ENCODE measurements at places on chromosomes 4 and X.

DNA sequence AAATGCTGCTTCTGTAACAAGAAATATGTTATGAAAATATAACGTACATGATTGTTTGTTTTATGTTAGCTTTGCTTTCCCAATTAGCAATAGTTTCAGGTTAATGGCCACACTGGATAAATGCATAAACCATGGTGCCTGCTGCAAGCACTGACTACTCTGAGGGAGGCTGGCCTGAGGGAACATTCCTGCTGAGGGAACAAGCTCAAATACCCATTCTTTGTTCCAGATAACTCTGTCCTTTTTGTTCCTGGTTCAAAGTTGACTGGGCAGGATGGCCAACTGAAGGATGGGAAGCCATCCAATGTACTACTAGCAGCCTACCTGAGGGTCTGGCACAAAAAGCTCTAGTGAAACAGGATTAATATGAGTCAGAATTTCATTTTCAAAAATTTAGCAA lies 37.5 kb downstream of the NUP62CL start:
- H3K36me3 ChIP-seq = no peaks in the 10 kb centered on the region
- DNase-seq = no peak
- no peak overlapping the region for H3K4me3 ChIP-seq
- H3K4me1 ChIP-seq = no peaks in the 10 kb centered on the region
- no peak overlapping the region for H3K27ac ChIP-seq

GRCh38 chrX:145003443-145003842 lies 243.9 kb upstream of the SPANXN1 start:
- H3K4me3 ChIP-seq = no peak overlapping the region
- H3K4me1 ChIP-seq = no peaks in the 10 kb centered on the region
- no peak for DNase-seq
- H3K36me3 ChIP-seq = no peaks in the 10 kb centered on the region
- H3K27me3 ChIP-seq = no peaks in the 10 kb centered on the region

DNA sequence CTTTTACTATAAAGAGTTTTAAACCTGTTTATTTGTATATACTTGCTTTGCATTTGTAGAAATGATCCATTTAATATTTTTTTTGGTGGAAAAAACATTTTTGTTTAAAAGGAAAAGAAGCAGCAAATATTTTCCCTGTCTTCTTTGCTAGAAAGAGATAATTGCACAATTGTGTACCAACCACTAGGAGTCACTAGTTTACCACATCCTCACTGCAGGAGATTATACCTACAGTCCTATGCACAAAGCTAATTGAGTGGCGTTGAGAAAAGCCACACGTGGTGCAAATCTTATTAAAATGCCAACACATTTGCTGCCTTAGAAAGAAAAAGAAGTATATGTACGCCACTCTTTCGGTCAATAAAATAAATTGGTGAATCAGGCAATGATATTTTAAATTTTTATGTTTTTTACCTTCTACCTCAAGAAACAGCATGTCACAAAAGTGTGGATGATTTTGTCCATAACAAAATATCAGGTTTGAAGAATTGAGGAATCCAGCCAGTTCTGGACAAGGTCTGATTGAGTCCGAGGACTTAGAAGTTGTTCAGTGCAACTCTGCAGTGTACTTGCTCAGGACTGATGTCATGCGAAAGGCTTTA lies 102.9 kb downstream of the GRXCR1 start:
- DNase-seq = no peak
- no peaks in the 10 kb centered on the region for H3K36me3 ChIP-seq
- no peaks in the 10 kb centered on the region for H3K27me3 ChIP-seq
- H3K4me1 ChIP-seq = no peaks in the 10 kb centered on the region
- no peak overlapping the region for H3K27ac ChIP-seq
- no peak overlapping the region for H3K4me3 ChIP-seq

GRCh38 chr4:78610546-78611214 lies 59.1 kb downstream of the ANXA3 start:
- H3K4me3 ChIP-seq = no peak overlapping the region
- no peaks in the 10 kb centered on the region for H3K36me3 ChIP-seq
- no peaks in the 10 kb centered on the region for H3K4me1 ChIP-seq
- no peaks in the 10 kb centered on the region for H3K27me3 ChIP-seq

GRCh38 chr4:151641167-151641566 lies 119.6 kb downstream of the GATB start:
- no peaks in the 10 kb centered on the region for H3K27me3 ChIP-seq
- H3K4me3 ChIP-seq = no peak overlapping the region
- DNase-seq = no peak
- peak overlapping the region; percentile 81 for H3K27ac ChIP-seq
- peaks cover 17% of the 10 kb centered on the region for H3K4me1 ChIP-seq
- H3K36me3 ChIP-seq = no peaks in the 10 kb centered on the region

GRCh38 chrX:97563531-97564133 lies 679.9 kb downstream of the RPA4 start:
- H3K27me3 ChIP-seq = no peaks in the 10 kb centered on the region
- H3K4me1 ChIP-seq = no peaks in the 10 kb centered on the region
- DNase-seq = no peak
- no peak overlapping the region for H3K27ac ChIP-seq

DNA sequence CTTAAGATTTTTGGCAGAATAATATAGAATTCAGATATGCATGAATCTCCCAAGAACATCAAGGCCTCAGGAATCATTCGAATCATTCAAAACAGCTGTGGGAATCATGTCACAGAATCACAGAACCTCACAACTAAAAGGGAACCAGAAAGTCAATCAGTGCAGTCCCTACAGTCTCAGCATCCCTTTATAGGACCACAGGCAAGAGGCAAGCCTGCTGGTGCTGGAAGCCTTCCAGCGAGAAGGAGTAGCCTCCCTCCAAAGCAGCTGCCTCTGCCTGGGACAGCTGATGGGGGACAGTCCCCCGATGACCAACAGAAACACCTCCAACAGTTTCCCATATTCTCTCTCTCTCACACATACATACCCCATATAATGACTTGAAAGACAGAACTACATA lies 20.7 kb downstream of the QDPR start:
- H3K27me3 ChIP-seq = no peaks in the 10 kb centered on the region
- H3K4me1 ChIP-seq = no peaks in the 10 kb centered on the region
- H3K27ac ChIP-seq = no peak overlapping the region

- H3K4me1 ChIP-seq = no peaks in the 10 kb centered on the region
- DNase-seq = no peak
- H3K27ac ChIP-seq = no peak overlapping the region
- H3K4me3 ChIP-seq = no peak overlapping the region
- no peaks in the 10 kb centered on the region for H3K36me3 ChIP-seq
Observed at GRCh38 chrX:4320436-4320947, 607.0 kb upstream of the PRKX start.

GRCh38 chr4:7444731-7445130 lies 10.0 kb upstream of the PSAPL1 start:
- no peak for DNase-seq
- no peaks in the 10 kb centered on the region for H3K36me3 ChIP-seq
- peaks cover 10% of the 10 kb centered on the region for H3K27me3 ChIP-seq
- no peak overlapping the region for H3K27ac ChIP-seq
- H3K4me3 ChIP-seq = no peak overlapping the region

DNA sequence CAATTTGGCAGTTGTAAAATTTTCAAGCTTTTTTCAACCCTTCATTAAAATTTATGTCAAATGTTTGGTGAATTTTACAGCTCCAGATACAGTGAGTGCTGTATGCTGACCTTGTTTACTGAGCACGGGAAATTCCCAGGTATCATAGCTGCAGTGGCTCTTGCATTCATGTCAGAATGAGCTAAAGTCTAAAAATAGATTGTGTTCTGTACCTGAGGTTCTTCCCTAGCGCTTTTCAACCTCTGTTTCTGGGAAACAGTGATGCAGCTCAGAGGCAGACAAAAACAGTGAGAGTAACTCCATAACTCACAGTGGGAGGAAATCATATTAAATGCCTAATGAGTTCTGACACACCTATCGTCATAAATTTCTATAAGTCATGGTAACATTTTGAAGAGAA lies 393.8 kb upstream of the GNPDA2 start:
- H3K27ac ChIP-seq = no peak overlapping the region
- no peaks in the 10 kb centered on the region for H3K27me3 ChIP-seq
- H3K36me3 ChIP-seq = no peaks in the 10 kb centered on the region
- DNase-seq = no peak

DNA sequence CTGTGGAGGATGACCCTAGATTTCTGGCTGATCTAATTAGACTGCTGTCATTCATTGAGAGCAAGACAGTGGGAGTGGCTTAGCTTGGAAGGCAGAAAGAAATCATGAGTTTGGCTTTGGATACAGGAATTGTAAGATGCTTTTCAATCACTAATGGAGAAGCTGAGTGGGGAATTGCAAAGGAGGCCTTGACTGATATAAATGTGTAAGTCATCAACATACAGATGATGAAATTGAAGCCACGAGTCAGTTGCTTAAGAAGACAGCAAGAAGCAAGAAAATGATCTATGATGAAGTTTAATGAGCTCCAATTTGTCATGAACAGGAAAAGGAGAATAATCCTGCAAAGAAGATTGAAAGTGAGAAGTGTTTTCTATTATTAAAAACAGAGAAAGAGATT lies 136.7 kb upstream of the C1QTNF7 start:
- no peak overlapping the region for H3K27ac ChIP-seq
- no peaks in the 10 kb centered on the region for H3K4me1 ChIP-seq
- H3K4me3 ChIP-seq = no peak overlapping the region
- no peaks in the 10 kb centered on the region for H3K27me3 ChIP-seq

Data from psoas muscle (tissue), 8 donors.